HL-60 (cell line): ENCODE measurements at places on chromosomes 3 and 15.
A peak's percentile ranks its signal among the peaks of the same experiment; 100 is the strongest.

- no peak for DNase-seq
Measured at GRCh38 chr3:12522721-12523120, 22.6 kb downstream of the MKRN2OS start.

DNA sequence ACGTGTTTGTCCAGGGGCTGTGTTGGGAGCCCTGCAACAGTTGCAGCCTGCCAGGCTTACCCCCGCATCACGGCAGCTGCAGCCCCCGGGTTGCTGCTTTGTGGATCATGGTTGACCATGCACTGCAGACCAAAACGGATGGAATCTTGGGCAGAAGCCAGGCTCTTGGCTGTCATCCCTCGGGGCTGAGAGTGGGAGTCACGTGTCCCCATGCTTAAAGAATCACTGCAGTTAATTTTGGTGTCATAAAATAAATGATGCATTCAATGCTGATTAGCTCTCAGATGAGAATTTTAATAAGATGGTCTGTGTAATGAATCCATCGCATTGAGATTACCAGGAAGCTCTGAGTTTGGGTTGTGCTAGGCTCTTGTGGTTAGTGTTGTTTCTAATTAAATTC lies 115.6 kb downstream of the CHDH start:
- DNase-seq, result no peak

GRCh38 chr3:84724877-84725276 lies 233.9 kb upstream of the CADM2 start:
- DNase-seq, result peak; percentile 10

- no peak for DNase-seq
Measured at GRCh38 chr3:141789281-141789680, 26.1 kb downstream of the GRK7 start.

DNA sequence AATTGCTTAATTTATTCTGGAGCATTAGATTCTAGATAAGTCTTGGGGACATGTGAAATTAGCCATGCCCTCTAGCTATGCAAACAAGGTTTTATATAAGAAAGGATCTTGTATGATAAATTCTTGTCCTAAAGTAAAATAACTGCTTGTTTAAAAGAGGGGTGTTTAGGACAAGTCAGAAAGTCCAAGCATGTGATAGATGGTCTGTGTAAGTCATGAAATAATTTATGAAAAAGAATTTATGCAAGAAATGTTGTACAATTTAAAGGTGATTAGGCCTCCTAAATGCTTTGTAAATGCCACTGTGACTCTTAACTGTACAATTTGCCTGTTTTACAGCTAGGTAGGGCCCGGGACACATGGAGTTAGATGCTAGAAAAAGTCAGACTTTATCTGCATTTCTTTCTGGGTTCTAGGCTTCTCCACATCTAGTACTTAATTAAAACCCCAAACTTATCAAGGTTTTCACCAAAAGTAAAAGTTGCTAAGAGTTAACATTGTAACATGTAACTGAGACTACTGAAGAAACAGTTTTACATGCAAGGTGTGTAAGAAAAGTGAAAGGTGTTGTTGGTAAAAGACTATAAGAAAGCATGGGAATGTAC lies 13.2 kb downstream of the LINS1 start:
- no peak for DNase-seq

- no peak for DNase-seq
Measured at GRCh38 chr3:16084887-16085286, 89.6 kb upstream of the GALNT15 start.

- peak; percentile 55 for DNase-seq
Measured at GRCh38 chr3:186425788-186426730, 64.0 kb upstream of the DGKG start.

GRCh38 chr3:14539742-14540491 lies at the start of gene GRIP2:
GRIP2 (minus strand) TSS chr3:14540342; CDS start chr3:14540308, 34 bp downstream.
- DNase-seq, result no peak

DNA sequence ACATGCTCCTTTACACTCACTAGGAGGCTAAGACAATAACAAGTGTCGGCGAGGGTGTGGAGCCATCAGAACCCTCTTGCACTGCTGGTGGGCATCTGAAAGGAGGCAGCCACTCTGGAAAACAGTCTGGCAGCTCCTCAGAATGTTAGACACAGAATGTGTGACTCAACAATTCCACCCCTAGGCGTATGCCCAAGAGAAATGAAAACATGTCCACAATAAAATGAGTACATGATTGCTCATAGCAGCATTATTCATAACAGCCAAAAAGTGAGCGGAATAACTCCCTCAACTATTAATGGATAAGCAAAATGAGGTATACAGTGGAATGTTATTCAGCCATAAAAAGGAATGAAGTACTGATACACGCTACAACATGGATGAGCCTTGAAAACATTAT lies 57.8 kb downstream of the WNT7A start:
- DNase-seq, result no peak

GRCh38 chr15:38724827-38725226 lies 160.2 kb upstream of the RASGRP1 start:
- no peak for DNase-seq

DNA sequence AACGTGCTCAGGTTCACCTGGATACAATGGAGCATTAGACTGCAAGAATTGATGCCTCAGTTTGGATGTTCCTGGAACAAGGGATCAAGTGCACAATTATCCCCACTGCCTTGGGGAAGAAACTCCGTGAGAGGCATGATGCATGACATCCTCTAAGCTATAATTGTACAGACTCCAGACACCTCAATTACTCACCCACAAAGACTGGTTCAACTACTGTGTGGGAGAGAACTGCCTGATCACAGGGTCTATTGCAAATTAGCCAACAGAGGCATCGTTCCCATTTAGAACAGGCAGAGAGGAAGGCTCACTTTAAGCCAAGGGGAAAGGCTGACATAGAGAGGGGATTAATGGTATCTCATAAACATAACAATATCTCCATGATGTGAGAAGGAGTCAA lies 43.5 kb downstream of the ARRDC4 start:
- no peak for DNase-seq

DNA sequence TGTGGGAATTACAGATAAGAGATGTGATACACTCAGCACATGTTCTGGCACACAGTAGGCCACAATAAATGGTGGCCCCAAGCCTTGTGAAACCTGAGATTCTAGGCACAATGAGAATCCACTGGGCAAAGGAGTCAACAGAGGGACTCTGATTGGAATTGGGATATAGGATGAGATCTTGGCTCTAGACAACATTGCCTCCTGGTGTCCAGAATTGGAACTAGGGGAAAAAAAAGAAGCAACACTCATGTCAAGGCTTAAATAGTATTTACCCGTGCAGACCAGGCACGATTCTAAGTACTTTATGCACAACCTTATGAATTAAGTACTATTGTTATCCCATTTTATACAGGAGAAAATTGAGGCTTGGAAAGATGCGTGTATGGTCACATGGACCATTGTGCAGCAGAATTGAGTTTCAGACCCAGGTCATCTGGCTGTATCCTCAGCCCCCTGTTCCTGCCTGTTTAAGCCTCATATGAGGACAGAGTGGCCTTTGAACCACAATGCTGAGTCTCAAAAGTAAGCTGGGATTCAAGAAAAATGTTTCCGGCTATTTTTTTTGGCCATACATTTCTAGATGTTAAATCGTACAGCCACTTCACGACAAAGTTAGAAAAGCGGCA lies 124.8 kb downstream of the SV2B start:
- peak; percentile 17 for DNase-seq

DNA sequence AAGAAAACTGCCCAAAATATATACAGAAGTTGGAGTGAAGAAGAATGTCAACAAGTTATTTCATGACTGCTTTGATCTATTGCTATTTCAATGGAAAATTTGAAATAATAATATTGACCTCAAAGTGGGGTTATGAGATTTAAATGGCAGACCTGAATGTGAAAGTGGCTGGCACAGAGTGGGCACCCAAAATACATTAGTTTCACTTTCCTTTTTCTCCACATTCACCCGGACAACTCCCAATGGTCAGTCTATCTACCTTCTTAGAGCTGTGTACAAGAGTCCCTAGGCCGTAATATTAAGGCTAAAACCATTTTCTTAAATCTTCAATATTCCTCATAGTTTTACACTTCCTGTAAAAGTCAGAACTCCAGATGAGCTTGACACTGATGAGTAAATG lies 61.6 kb upstream of the ETV5 start:
- no peak for DNase-seq

GRCh38 chr3:69212411-69213160 lies 90.2 kb upstream of the LMOD3 start:
- DNase-seq, result peak; percentile 41

- no peak for DNase-seq
Measured at GRCh38 chr3:168884353-168884903, 779.1 kb downstream of the MECOM start.

- DNase-seq, result no peak
Measured at GRCh38 chr3:171566803-171567422, 106.7 kb upstream of the TNIK start.

- DNase-seq, result no peak
Measured at GRCh38 chr3:168186293-168186983, 90.7 kb upstream of the GOLIM4 start.

DNA sequence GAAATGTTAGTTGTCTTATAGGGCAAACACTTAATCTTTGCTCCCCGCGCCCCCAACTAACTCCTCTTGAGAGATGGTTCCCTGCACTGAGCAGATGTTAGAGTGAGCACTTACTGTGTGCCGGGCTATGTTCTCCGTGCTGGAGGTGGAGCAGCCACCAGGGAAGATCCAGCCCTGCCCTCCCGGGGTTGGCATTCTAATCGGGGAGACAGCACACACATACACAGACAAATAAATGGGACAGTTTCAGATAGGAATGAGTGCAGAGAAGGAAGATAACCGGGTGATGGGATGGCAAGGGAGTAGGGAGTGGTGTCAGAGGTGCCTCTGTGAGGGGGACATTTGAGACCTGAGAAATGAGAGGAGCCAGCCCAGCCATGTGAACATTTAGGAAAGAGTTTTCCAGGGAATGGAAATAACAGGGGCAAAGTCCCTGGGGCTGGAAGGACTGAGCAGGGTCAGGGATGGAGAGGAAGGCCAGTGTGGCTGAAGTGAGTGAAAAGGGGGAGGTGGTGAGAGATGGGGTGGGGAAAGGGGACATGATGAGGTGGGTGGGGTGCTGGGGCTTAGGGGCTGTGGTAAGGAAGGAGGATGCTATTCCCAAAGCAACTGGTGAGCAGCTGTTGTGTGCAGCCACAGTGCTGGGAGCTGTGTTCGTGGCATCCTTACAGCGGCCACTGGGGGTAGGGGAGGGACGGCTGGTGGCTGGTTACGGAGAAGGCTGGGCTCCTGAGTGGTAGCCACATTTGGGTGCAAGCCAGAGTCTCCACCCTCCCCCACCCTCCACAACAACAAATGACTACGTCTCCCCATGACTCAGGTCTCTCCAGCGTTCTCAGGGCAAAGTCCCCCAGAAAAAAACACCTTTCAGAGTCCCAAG lies 15.4 kb upstream of the FGD5 start:
- DNase-seq, result no peak

- no peak for DNase-seq
Measured at GRCh38 chr3:56860939-56861338, 59.2 kb upstream of the ARHGEF3 start.

- DNase-seq, result no peak
Measured at GRCh38 chr15:52422001-52422400, 106.7 kb downstream of the MYO5A start.

DNA sequence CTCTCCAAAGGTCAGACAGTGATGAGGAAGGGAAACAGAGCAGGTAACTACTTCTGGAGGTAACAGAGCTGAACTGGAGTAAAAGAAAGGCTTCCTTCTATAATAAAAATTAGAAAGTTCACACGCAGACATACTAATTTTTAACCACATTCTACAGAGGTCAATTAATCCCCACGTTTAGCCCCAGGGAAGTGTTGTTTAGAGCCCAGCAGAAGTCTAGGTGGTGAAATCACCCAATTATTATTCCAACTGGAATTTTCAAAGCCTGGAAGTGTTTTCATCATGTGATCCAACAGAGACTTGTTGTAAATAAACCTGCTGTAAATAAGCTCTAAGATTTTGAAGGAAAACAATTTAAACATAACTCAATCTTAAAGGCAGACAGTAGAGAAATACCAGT lies 6.8 kb downstream of the ALDH1A2 start:
- no peak for DNase-seq
